Activated naive CD4-positive, alpha-beta T cell treated with anti-CD3 and anti-CD28 coated beads for 36 hours (primary cell): ENCODE measurements at places on chromosomes 11 and 22. TPM values are rescaled to one million over a fixed set of nuclear protein-coding genes. Genes with fewer than 3 reads are reported as not detected.

The MS4A7 gene
- total RNA-seq = not detected

DNA sequence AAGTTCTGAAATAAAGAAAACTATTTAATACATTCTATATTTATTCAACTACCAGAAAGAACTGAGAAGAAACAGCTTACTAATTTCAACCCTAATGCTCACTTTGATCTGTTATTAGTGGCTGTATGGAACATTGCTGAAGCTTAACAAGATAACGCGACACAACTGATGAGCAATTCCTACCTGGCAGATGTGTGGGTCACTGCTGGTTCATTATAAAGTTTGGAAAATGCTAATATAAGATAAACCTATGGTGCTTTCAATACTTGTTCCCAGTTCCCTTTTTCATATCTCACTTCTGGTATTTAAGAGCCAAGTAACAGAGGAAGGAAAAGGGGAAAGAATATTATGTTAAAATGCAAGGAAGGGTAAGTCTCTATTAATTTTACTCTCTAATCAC, 10.5 kb downstream of the CTSC start:
- no peak overlapping the region for H3K27ac ChIP-seq
- peaks cover 53% of the 10 kb centered on the region for H3K36me3 ChIP-seq
- no peaks in the 10 kb centered on the region for H3K27me3 ChIP-seq
- DNase-seq = no peak
- H3K4me3 ChIP-seq = no peak overlapping the region
- H3K4me1 ChIP-seq = peaks cover 65% of the 10 kb centered on the region

The C11orf52 gene
- not detected for total RNA-seq

- H3K36me3 ChIP-seq = no peaks in the 10 kb centered on the region
- H3K4me3 ChIP-seq = no peak overlapping the region
- DNase-seq = no peak
- no peak overlapping the region for H3K27ac ChIP-seq
- no peaks in the 10 kb centered on the region for H3K4me1 ChIP-seq
Measured at GRCh38 chr11:78926633-78927338, 352.1 kb upstream of the NARS2 start.

GRCh38 chr22:45577746-45578523, 75.3 kb downstream of the FBLN1 start:
- H3K27me3 ChIP-seq = peaks cover 5% of the 10 kb centered on the region
- H3K36me3 ChIP-seq = no peaks in the 10 kb centered on the region
- peak; percentile 86 for DNase-seq
- H3K4me3 ChIP-seq = no peak overlapping the region
- no peak overlapping the region for H3K27ac ChIP-seq

DNA sequence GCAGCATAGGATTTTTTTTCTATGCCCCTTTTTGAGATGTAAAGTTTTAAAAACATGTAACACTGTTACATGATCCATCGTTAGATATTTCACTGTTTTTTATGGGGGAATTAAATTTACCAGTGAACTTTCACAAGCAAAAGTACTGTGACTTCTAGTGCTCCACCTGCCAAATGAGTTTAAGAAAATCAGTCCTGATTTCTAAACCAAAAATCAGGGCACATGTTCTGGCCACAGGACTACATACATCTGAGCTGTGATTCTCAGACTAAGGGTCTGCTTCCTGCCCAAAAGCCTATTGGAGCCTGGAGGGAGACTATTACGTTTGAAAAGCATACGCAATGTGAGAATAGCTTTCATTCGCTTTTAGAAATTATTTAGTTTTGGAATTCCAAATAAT, 22.5 kb downstream of the TMPRSS13 start:
- H3K27ac ChIP-seq = no peak overlapping the region
- no peak overlapping the region for H3K4me3 ChIP-seq
- no peaks in the 10 kb centered on the region for H3K27me3 ChIP-seq
- no peak for DNase-seq
- H3K4me1 ChIP-seq = peaks cover 8% of the 10 kb centered on the region
- no peaks in the 10 kb centered on the region for H3K36me3 ChIP-seq

GRCh38 chr11:128917144-128917724, 25.4 kb downstream of the TP53AIP1 start:
- H3K27ac ChIP-seq = no peak overlapping the region

The RAC2 gene
- total RNA-seq = 759 TPM

The CALCA gene
- total RNA-seq = not detected

- no peaks in the 10 kb centered on the region for H3K36me3 ChIP-seq
- no peak for DNase-seq
- H3K4me3 ChIP-seq = no peak overlapping the region
- no peaks in the 10 kb centered on the region for H3K4me1 ChIP-seq
- H3K27me3 ChIP-seq = no peaks in the 10 kb centered on the region
Measured at GRCh38 chr11:32259641-32260081, 168.8 kb downstream of the RCN1 start.

- H3K27ac ChIP-seq = no peak overlapping the region
- H3K4me3 ChIP-seq = no peak overlapping the region
- no peaks in the 10 kb centered on the region for H3K36me3 ChIP-seq
- DNase-seq = no peak
- H3K27me3 ChIP-seq = no peaks in the 10 kb centered on the region
Measured at GRCh38 chr11:129315781-129316579, 59.7 kb upstream of the BARX2 start.

DNA sequence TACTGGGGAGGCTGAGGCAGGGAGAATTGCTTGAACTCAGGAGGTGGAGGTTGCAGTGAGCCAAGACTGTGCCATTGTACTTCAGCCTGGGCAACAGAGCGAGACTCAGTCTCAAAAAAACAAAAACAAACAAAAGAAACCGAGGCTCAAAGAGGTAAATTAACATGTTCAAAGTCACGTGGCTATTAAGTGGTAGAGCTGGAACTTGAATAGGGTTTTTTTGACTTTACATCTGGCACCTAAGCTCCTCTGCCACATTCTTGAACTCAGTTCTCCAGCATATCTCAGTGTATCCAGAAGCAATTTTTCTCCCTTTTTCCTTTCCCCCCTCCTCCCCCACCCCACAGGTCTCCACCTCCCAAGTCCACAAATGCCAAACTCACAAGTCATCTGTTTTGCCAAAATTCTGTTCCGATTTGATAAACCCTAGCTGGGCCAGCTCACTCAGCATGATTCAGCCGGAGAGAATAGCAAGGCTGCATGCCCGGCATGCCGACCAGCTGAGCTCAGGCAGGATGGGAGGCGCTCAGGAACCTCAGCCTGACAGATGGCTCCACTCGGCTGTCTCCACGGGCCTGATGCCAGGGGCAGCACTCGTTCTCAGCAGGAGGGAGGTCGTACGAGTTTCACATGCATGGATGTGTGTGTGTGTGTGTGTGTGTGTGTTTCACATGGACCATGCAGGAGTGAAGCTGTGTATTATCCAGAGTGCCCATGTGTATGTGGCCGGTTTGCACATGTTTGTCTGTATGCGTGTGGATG, 63.2 kb upstream of the RRAS2 start:
- H3K36me3 ChIP-seq = no peaks in the 10 kb centered on the region
- no peaks in the 10 kb centered on the region for H3K27me3 ChIP-seq
- H3K4me1 ChIP-seq = peaks cover 4% of the 10 kb centered on the region
- no peak overlapping the region for H3K27ac ChIP-seq

GRCh38 chr11:131684111-131685060, 314.0 kb downstream of the NTM start:
- H3K4me1 ChIP-seq = no peaks in the 10 kb centered on the region
- H3K4me3 ChIP-seq = no peak overlapping the region
- H3K36me3 ChIP-seq = no peaks in the 10 kb centered on the region
- peaks cover 10% of the 10 kb centered on the region for H3K27me3 ChIP-seq
- DNase-seq = no peak

GRCh38 chr11:10503777-10504480, 37.1 kb downstream of the RNF141 start:
- no peaks in the 10 kb centered on the region for H3K27me3 ChIP-seq
- no peak overlapping the region for H3K4me3 ChIP-seq
- no peak for DNase-seq
- peaks cover 7% of the 10 kb centered on the region for H3K36me3 ChIP-seq
- no peaks in the 10 kb centered on the region for H3K4me1 ChIP-seq

The HTR3A gene
- total RNA-seq = not detected

GRCh38 chr11:124176925-124177715, 6.0 kb upstream of the OR10D3 start:
- H3K4me3 ChIP-seq = no peak overlapping the region
- H3K36me3 ChIP-seq = no peaks in the 10 kb centered on the region
- H3K27ac ChIP-seq = no peak overlapping the region
- H3K27me3 ChIP-seq = no peaks in the 10 kb centered on the region
- H3K4me1 ChIP-seq = no peaks in the 10 kb centered on the region

DNA sequence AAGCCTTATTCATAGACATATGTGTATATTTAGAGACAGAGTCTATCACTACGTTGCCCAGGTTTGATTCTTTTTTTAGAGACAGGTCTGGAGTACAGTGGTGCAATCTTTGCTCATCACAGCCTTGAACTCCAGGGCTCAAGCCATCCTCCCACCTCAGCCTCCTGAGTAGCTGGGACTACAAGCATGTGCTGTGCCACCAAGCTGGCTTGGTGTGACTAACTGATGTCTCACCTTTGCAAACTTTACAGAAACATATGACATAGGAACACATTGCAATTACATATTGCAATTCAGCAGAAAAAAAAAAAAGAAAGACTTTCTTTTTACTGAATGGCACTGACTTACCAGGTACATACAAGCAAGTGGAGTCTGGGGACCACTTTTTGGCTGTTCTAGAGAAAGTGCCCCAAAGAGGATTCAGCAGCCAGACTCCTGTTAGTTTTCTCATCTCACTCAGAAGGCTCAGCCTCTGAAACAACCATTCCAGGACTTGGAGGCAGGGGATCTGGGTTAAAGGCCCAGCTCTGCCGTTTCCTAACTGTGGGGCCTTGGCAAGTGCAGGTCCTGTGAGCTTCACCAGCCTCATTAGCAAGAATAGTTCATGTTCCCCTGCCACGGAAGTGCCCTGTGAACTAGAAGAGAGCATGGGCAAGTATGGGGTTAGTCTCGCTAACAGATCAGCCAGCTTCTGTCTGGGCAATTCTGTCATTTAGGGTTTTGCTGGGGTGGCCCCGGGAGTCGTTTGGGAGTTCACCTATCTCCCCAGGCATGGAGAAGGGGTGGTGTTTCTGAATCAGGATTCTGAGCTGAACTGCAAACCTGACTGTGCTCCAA, 11.3 kb upstream of the NFAM1 start:
- H3K36me3 ChIP-seq = no peaks in the 10 kb centered on the region
- H3K27ac ChIP-seq = peak overlapping the region; percentile 87
- peak overlapping the region; percentile 71 for H3K4me3 ChIP-seq

The MAP6 gene
- not detected for total RNA-seq

- H3K36me3 ChIP-seq = no peaks in the 10 kb centered on the region
Measured at GRCh38 chr11:102625177-102625576, at the start of gene MMP20. Gene MMP20 (minus strand): TSS chr11:102625332. CDS start chr11:102625319, 13 bp downstream.

GRCh38 chr11:31875866-31876560, 64.9 kb upstream of the PAX6 start:
- H3K36me3 ChIP-seq = no peaks in the 10 kb centered on the region
- H3K27me3 ChIP-seq = peaks cover 15% of the 10 kb centered on the region
- DNase-seq = no peak
- no peak overlapping the region for H3K4me3 ChIP-seq

DNA sequence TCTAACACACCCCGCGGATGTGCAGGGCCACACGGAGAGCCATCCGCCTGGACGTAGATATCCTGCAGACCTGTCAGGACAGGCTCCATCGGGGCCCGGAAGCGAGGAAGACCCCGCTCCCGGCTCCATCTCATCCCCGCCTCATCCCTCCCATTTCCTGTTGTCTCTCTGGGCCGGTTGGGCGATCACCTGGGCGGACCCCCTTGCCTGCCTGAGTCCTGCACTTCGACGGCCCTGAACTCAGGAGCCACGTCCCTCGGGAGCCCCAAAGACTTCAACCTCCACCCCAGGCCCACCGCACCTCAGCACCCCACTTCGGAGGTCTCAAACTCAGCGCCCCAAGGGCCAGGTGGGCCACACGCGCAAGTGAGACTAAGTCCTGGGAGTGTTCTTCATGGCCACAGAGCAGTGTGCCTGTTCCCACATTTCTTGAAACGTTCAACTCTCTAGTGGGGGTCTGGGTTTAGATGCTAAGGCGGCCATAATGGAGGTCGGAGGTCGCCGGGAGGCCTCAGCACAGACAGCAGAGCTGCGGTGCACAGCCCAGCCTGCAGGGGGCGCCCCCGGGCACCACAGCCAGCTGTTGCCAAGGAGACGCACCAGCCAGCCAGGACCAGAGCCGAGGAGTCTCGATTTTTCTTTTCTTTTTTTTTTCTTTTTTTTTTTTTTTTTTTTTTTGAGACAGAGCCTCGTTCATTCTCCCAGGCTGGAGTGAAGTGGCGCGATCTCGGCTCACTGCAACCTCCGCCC, 26.0 kb upstream of the FADD start:
- H3K27me3 ChIP-seq = no peaks in the 10 kb centered on the region
- no peak overlapping the region for H3K27ac ChIP-seq
- DNase-seq = peak; percentile 61
- no peaks in the 10 kb centered on the region for H3K4me1 ChIP-seq
